ENCODE measurements at places on chromosomes 11 and 22.

GRCh38 chr11:32772731-32773130 lies 21.7 kb downstream of the CCDC73 start:
- no peak for DNase-seq

GRCh38 chr11:134063991-134064747 lies 4.7 kb upstream of the JAM3 start:
- DNase-seq: no peak

DNA sequence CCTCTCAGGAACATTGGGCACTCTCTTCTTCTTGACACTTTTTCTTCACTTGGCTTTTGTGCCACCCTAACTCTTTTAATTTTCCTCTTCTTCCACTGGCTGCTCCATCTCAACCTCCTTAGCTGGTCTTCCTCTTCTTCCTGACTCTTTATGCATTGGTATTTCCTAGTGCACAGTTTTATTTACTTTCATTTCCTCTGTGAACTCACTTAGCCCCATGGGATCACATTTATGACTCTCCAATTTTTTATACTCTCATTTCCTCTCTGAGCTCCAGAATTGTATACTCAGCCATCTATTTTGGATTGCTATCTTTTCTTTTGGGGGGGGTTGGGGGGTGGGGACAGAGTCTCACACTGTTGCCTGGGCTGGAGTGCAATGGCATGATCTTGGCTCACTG lies 38.5 kb upstream of the LARGE1 start:
- DNase-seq: no peak

DNA sequence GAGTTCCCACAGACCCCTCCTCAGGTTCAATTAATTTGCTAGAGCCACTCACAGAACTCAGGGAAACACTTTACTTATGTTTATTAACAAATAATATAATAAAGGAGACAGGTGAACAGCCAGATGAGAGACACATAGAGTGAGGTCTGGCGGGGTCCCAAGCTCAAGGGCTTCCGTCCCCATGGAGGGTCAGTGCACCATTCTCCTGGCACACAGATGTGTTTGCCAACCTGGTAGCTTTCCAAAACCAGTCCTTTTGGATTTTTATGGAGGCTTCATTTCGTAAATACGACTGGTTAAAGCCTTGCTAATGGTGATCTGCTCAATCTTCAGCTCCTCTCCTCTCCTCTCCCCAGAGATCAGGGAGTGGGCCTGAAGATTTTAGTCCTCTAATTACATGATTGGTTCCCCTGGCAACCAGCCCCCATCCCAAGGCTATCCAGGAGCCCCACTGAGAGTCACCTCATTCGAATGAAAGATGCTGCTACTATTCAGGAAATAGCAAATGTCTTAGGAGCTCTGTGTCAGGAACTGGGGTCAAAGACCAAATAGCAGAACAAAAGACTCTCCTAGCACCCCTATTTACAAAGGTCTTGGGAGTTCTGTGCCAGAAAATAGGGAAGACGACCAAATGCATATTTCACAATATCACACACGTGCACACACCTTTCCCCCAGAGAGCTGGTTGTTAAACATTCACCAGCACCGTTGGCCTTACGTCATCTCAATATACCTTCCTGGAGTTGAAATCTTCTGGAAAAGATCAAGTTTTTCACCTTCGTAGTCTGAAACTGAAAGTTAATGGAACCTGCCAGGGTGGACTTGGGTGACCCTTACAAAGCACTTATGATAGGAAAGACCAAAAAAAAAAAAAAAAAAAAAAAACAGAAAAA lies 23.8 kb upstream of the CAPRIN1 start:
- no peak for DNase-seq

- no peak for DNase-seq
Observed at GRCh38 chr11:41845066-41845465, 385.6 kb upstream of the LRRC4C start.

- DNase-seq: no peak
Observed at GRCh38 chr11:66259956-66260355, 8.5 kb upstream of the RAB1B start.

- DNase-seq: no peak
Observed at GRCh38 chr11:77590194-77590782, 535 bp downstream of the AQP11 start.

DNA sequence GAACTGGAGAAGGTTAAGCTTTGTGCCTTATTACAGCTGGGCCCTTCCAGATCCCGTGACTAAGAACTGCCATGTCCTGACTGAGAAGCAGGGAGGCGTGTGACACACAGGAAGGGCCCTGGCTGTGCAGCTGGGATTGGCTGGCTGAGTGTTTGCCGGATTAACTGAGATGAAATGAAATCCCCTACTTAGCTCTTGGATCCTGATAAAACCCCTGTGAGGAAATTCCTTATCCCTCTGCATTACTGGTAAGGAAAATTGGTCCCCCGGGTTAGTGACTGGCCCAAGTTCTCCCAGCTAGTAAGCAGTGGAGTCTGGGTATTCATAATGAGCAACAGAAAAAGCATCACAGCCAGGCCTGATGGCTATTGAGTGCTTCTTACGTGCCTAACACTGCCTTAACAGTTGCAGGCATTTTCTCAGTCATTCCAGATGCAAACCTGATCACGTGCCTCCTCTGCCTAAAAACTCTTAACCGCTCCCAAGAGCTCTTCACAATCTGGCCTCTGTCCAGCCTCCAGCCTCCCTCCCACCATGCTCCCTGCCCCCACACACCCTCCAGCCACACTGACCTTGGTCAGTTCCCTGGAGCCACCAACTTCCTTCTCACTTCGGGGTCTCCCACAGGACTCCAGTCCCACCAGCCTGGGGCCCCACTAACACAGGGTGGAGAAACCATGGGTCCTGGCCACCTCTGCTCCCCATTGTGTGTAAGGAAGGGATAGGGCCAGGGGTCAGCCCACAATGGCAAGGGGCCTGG lies 37.8 kb downstream of the ARRB1 start:
- no peak for DNase-seq

GRCh38 chr11:2346014-2346413 lies 31.1 kb upstream of the CD81 start:
- no peak for DNase-seq

- no peak for DNase-seq
Observed at GRCh38 chr22:35938226-35938625, 90.4 kb downstream of the RBFOX2 start.

GRCh38 chr11:42631220-42631843 lies 680.5 kb upstream of the API5 start:
- DNase-seq: no peak

- no peak for DNase-seq
Observed at GRCh38 chr22:17797721-17798559, 23.7 kb upstream of the BID start.

DNA sequence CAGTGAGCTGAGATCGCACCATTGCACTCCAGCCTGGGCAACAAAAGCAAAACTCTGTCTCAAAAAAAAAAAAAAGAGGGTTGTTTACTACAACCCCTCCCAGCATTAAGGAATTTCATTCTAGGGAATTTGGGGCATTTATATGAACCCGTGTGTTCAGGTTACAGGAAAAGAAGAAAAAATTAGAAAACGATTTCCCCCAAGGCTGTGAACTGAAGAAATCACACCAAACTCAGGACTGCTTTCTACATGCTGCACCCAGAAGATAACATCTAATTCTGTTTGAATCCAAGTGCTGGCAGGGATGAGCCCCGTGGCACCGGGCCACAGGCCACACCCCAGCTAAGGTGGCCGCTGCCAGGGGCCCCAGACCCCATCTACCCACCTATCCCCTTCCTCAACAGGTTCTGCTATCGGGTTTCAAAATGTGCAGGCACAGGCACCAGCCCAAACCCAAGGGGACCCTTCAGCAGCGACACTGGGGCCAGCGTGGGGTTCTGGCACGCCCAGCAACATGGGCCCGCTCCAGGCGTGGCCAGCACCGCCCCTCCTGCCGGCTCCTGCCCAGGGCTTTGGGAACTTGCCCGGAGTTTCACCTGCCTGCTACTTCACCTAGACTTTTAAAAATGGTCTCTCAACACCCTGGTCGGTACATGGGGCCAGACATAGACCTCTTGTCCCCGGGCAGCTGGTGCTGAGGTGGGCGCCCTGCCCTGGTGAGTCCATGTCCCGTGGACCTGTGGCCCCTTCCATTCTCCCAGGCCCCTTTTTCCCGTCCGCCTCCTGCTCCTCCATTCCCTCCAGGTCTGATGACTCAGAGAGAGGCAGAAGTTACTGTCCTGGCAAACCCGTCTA lies 11.8 kb downstream of the CELSR1 start:
- DNase-seq: no peak
